ENCODE measurements at places on chromosomes 5 and 9. TPM values are rescaled to one million over a fixed set of nuclear protein-coding genes. Genes with fewer than 3 reads are reported as not detected.

Gene MFAP3
- total RNA-seq: 65.0 TPM

Gene CD74
- 287 TPM for total RNA-seq

Gene GKAP1
- total RNA-seq: 15.5 TPM

- DNase-seq: no peak
- H3K4me3 ChIP-seq: no peak overlapping the region
- no peaks in the 10 kb centered on the region for H3K36me3 ChIP-seq
- peak overlapping the region; percentile 96 for H3K27ac ChIP-seq
These were observed 59.3 kb downstream of the DIAPH1 start for GRCh38 chr5:141559461-141559860.

DNA sequence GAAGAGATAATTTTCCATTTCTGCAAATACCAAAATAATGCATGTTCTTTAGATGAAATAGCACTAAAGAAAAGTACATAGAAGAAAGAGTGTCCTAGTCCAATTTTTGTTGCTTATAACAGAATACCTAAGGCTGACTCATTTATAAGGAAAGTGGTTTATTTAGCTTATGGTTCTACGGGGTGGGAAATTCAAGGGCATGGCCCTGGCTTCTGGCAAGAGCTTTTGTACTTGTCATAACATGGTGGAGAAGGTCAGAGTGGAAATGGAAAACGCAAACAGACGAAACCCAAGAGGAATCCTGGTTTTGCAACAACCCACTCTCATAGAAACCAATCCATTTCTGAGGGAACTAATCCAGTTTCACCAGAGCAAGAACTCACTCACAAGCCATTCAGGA lies 283.7 kb downstream of the CSNK1G3 start:
- no peak for DNase-seq
- H3K4me3 ChIP-seq: no peak overlapping the region
- no peaks in the 10 kb centered on the region for H3K36me3 ChIP-seq
- no peaks in the 10 kb centered on the region for H3K27me3 ChIP-seq
- no peaks in the 10 kb centered on the region for H3K4me1 ChIP-seq

- no peaks in the 10 kb centered on the region for H3K4me1 ChIP-seq
- no peaks in the 10 kb centered on the region for H3K27me3 ChIP-seq
- peaks cover 43% of the 10 kb centered on the region for H3K36me3 ChIP-seq
- no peak overlapping the region for H3K4me3 ChIP-seq
These were observed 63.7 kb upstream of the CACNA1B start for GRCh38 chr9:137813651-137814415.

- H3K27ac ChIP-seq: no peak overlapping the region
- no peaks in the 10 kb centered on the region for H3K36me3 ChIP-seq
- H3K27me3 ChIP-seq: no peaks in the 10 kb centered on the region
- H3K4me3 ChIP-seq: no peak overlapping the region
- no peak for DNase-seq
These were observed 64.2 kb downstream of the RICTOR start for GRCh38 chr5:39009981-39010380.

- no peaks in the 10 kb centered on the region for H3K4me1 ChIP-seq
- H3K4me3 ChIP-seq: no peak overlapping the region
- H3K27me3 ChIP-seq: no peaks in the 10 kb centered on the region
- H3K27ac ChIP-seq: no peak overlapping the region
- H3K36me3 ChIP-seq: no peaks in the 10 kb centered on the region
- no peak for DNase-seq
These were observed 100.9 kb downstream of the BOD1 start for GRCh38 chr5:173515526-173515925.

DNA sequence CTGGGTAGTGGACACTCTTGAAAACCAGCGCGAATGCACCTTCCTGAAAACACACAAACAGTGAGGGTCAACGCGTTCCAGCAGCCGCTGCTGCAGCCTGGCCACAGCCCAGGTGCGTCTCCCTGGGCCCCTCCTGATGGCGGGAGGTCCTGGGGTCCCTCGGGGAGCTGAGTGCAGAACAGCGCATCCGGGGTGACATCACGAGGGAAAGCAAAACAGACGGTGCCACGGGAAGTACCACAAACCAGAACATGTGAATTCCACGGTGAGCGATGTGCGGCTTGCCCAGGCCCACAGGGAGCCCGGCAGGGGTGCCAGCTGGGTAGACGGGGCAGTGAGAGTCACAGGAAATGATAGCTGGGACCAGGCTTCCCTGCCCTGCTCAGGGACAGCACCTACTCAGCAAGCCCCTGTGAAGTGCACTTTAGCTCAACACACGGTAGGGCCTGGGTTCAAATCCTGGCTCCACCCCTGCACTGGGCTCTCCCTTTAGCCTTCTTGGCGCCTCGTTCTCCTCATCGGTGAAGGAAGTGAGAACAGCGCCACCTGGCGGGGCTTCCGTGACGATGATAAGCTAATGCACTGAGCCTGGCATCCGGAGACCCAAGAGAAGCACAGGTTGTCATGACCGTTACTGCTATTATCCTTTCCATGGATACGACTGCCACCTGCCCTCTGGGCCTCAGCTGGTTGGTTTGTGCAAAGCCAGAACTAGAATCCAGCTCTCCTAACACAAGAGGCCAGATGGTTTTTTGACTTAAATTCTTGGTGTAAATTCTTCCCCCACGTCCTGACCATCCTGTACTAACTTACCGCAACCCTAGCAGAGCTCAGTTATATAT lies 24.6 kb downstream of the GFPT2 start:
- DNase-seq: peak; percentile 80
- no peak overlapping the region for H3K27ac ChIP-seq
- H3K27me3 ChIP-seq: no peaks in the 10 kb centered on the region

DNA sequence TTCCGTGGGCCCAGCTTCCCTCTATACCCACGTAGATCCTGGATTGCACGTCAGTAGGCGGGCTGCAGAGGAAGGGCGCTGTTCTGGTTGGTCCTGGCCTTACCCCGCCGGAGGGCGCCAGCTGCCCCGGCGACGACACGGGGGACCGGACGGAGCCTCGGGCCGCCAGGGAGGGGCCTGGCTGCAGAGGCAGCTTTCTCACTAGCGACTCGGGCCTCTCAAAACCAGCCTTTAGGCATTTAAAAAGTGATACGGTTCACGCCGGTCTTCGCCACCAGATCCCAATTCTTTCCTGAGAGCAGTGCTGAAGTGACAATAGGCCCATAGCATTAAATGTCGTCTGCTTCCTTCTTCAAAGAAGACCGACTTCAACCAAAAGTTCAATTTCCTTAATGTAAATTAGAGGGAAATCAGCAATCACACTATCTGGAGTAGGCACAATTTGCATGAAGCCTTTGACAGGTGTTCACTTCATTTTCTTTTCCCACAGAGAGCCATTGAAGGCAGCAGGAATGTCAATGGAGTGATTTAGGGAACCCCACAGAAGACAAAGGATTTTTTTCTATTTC lies 17.6 kb upstream of the UBE2D2 start:
- no peak overlapping the region for H3K4me3 ChIP-seq
- H3K27ac ChIP-seq: no peak overlapping the region
- peak; percentile 39 for DNase-seq
- no peaks in the 10 kb centered on the region for H3K4me1 ChIP-seq
- no peaks in the 10 kb centered on the region for H3K27me3 ChIP-seq

- no peaks in the 10 kb centered on the region for H3K4me1 ChIP-seq
- no peak for DNase-seq
- H3K27me3 ChIP-seq: no peaks in the 10 kb centered on the region
- H3K4me3 ChIP-seq: no peak overlapping the region
- H3K36me3 ChIP-seq: no peaks in the 10 kb centered on the region
These were observed 33.2 kb upstream of the ASS1 start for GRCh38 chr9:130411566-130411915.

All from thyroid gland (tissue), 4 donors.